Kidney capillary endothelial cell (primary cell): ENCODE measurements at places on chromosomes 5 and 9.

GRCh38 chr5:115461506-115462290 lies 82.9 kb downstream of the FEM1C start:
- peak; percentile 54 for DNase-seq

GRCh38 chr5:73204332-73204731 lies 31.3 kb downstream of the TMEM174 start:
- no peak for DNase-seq

DNA sequence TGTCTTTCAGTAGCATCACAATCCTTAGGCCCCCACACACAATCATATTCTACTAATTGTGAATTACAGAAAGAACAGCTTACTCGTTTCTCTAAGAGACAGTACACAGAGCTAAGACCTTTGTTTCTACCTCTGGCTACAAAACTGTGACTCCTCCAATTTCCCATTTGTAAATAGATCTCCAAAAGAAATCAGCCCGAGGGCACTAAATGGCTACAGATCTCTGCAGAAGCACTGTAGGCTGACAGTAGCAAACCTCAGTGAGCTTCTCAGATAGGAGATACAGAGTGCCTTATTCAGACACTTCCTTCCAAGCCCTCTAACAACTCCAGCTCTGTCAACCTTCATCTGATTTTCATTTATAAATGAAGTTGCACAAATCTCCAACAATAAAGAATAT lies 51.0 kb downstream of the EFNA5 start:
- DNase-seq, result no peak

DNA sequence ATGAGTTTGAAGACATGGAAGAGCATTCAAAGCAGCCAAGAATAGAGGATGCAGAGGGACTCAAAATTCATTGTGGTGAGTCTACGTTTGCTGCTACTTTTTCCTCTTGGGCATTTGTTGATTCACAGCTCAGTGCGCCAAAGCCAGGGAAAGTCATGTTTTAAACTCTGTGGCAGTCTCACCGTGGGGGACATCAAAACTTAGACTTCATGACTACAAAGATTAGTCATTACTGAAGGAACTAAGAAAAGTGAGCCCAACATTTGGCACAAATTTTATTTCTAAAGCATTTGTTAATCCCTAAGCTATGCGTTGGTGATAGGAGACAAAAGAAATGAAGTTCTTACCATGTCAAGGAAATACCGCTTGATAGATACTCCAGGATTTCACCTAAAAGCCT lies 73.7 kb upstream of the MTAP start:
- DNase-seq, result no peak

GRCh38 chr9:36985769-36986467 lies 48.1 kb downstream of the PAX5 start:
- DNase-seq, result no peak

DNA sequence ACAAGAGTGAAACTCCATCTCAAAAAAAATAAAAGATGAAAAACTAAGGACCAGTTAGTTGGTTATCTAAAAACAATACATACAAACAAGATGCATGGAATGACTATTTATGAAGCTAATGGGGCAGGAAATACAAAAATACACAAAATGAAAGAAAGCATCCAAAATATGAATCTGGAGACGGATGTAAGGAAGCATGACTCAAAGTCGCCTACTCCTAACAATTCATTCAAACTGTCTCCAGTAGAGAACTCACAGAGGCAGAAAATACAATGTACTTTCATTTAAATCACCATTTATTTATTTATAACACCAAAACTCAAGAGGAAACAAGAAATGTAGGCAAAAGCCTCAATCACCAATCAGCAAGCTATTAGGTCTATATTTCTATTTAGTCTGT lies 68.4 kb downstream of the SCAI start:
- DNase-seq, result peak; percentile 83

DNA sequence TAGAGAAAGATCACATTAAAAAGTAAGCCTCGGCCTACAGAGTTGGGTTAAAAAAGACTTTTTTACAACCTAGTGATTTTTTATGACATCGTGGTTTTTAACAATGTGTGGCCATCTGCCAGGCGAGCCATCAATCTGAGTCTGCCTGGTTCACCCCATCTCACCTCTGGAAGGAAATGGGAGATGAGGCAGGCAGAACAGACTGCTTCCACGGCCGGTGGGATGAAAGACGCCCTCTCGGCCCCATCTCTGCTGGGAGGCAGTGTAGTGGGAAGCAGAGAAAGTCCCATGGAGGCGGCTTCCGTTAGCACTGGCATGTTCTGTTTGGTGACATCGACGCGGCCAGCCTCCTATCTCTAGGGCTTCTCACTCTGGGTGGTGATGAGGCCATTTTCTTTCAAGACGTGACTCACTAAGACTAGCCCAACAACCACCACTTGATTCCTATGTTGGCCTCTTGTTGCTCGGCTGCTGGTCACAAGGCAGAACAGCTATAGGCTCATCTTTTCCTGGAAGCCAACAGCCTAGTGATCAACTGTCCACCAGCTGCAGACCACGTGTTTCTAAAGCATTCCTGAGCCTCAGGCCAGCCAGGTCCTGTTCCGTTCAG lies 132.4 kb upstream of the OTULINL start:
- DNase-seq, result peak; percentile 91

- DNase-seq, result no peak
These were observed 61.1 kb downstream of the PSD2 start for GRCh38 chr5:139856714-139857113.

GRCh38 chr5:157918811-157919742 lies 60.1 kb upstream of the CLINT1 start:
- DNase-seq, result no peak

DNA sequence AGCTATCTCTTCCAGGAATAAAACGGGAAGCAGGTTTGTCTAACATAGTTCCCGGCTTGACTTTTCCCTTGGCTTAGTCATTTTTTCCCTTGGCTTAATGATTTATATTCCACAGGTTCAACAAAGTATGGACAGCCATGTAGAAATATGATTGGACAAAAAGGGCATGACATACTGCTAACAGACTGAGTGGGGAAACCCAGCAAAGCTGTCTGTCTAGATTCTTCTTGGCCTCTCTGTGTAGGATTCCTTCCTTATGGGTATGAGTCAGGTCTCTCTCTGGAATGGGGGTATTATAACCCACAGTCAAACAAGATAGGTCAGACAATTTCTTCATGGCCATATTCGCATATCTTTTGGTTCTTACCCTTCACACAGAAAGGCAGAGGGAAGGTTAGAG lies 5.7 kb upstream of the MTAP start:
- no peak for DNase-seq

GRCh38 chr5:130836729-130837649 lies 328.1 kb downstream of the HINT1 start:
- DNase-seq, result no peak

GRCh38 chr5:56464935-56465768 lies 232.0 kb upstream of the ANKRD55 start:
- DNase-seq, result peak; percentile 42

DNA sequence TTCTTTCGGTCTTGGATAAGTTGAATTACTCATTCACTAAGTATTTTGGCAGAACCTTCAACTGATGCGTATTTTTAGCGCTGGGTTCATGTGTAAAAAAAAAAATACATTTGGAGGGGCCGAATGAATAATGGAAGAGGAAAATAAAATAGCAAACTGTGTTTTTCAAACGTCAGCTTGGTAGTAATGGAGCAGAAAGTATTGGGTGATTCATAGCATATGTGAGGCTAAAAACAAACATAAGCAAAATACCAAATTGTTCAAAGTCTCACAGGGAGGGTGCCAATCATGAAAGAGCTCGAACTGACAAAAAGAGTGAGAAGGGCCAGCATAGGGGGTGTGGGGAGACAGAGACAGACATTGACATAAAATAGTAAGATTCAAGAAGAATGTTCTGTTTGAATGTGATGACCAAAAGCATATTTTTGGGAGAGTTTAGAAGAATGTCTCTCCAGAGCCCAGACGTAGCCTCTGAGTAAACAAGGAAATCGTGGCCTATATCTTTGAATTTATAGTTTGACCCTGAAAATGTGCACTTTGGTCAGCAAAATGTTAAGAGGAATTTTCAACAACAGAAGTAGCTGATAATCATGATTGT lies 174.9 kb upstream of the HMHB1 start:
- DNase-seq, result no peak

DNA sequence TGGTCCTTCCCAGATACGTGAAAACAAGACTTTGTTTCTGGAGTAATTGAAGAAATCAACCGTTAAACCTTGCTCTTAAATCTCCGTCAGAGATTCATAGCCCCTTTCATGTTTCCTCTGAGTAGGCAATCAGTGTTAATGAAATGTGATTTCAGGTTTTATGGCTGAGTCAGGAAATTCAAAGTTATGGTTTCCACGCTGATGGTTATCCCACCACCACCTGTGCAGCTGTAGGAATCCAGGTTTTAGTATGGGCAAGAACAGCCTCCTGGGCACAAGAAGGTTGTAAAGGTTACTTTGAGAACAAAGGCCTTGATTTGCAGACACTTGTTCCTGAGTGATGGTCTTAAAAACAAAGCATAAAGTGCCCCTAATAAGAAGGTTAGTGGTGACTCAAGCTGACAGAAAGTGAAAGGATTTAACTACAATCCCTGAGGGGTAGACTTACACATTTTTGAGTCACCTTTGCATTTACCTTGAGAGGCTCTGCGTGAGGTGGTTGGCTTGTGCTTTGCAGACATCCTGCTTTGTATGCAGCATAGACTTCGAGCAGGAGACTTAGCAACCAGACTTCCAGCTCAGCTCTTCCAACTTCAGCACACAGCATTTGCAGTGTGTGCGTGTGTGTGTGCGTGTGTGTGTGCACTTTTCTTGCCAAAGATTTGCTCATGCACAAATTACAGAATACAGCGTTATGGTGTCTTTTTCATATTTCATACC lies 159.6 kb downstream of the TLE4 start:
- no peak for DNase-seq

GRCh38 chr5:167156446-167156845 lies 1135.0 kb upstream of the WWC1 start:
- DNase-seq, result no peak

DNA sequence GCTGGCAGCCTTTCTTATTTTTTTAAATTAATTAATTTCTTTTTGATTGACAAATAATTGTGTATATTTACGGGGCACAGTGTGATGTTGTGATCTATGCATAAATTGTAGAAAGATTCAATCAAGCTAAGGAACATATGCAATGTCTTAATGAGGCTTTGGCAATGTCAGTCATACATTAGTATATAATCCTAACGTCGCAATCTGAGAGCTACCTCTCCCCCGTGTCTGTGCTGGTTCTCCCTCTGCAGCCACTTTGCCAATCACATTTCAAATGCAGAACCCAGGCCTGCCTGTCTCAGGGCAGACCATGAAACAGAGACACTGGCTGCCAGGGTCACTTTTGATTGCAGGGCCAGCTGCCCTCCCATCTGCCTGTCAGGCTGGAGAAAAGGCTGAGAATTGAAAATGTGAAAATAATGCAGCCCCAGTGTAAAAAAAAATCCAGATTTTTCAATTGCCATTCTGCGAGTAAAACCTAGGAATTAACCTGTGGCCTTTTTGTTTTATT lies 56.3 kb downstream of the SLC24A2 start:
- no peak for DNase-seq

GRCh38 chr5:137113161-137113560 lies 386.0 kb downstream of the SPOCK1 start:
- DNase-seq, result no peak
